ENCODE measurements at places on chromosomes 7 and 10.
A peak's percentile ranks its signal among the peaks of the same experiment; 100 is the strongest.

GRCh38 chr10:102602272-102603045, 41.8 kb upstream of the TRIM8 start:
- no peak for DNase-seq

GRCh38 chr7:121480058-121480457, 84.0 kb upstream of the FAM3C start:
- no peak for DNase-seq

DNA sequence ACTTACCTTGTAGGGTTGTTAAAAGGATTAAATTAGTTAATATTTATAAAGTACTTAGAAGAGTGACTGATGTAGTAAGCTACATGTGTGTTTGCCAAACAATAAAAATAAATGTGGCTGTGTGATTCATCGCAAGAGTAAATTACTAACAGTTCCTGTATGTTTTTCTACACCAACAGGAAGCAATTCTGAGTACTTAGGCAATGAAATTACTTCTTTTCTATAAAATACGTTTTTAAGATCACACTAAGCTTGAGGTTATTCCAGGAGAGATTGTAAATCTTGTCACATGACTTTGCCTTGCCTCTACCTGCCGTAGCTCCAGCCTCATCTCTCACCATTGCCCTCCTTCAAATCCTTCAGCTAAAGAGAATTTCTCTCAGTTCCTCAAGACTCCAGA, 18.1 kb upstream of the GSTK1 start:
- no peak for DNase-seq

- no peak for DNase-seq
These were observed 57.4 kb upstream of the EGFR start for GRCh38 chr7:54961391-54961790.

DNA sequence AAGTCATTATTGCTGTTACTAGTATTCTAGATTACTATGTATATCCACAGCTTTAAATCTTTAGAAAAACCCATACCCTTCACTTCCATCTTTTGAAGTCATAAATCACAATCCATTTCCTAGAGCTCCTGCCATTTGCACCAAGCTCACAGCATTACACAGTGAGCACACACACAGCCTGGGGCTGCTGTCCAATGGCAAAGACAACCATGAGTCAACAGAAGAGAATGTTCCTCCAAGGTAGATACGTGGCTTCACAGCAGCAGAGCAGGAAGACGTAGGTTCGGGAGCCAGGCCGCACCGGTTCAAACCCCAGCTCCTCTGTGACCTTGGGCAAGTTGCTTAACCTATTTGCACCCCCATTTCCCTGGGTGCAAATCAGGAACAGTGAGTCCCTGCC, 234.6 kb downstream of the DIP2C start:
- no peak for DNase-seq

GRCh38 chr7:81128011-81128410, 209.2 kb upstream of the SEMA3C start:
- DNase-seq, result no peak

DNA sequence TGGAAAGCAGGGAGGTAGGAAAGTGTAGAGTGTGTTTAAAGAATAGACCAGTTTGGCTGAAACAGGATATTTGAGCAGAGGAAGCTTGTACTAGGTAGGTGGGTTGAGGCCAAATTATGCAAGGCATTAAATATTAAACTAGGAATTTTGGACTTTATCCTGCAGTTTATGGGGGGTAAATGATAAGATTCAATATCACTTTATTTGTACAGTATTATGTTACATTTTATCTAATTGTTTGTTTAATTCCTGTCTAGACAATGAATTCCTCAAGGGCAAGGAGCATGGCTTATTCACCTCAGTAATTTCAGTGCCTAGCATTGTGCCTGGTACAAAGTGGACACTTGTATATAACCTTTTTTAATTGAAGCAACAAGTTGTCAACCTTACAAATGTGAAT, 125.9 kb downstream of the CFTR start:
- no peak for DNase-seq

- no peak for DNase-seq
These were observed 163.8 kb upstream of the KLF6 start for GRCh38 chr10:3948843-3949242.

DNA sequence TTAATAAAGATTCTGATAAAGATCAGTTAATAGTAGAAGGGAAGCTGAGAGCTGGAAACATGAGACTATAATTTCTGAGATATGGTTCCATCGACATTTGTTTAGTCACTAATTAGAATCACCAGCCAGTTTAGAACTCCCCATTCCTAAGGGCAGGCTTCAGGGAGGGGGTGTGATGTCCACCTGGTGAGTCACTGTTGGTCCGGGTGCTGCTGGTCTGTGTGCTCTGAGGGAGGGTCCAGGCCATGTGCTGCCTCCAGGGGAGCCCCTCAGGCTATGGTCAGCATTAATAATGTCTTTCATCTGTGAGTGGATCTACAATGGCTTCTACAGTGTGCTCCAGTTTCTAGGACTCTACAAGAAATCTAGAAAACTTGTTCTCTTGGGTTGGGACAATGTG, 115.8 kb downstream of the ADAM12 start:
- no peak for DNase-seq

DNA sequence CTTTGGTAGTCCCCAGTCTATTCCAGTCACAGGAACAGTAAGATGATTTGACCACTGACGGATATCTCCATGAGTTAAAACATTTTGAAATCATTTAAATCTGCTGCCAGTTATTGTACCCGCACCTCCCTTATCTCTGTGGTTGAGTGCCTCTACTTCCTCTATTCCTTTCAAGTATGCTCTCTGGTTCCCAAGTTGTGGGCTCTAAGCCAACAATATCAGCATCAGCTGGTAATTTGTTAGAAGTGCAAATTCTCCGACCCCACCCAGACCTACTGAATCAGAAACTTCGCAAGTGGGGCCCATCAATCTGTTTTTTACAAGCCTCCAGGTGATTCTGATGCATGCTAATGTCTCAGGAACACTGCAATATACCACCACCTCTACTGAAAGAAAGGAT, 235.5 kb downstream of the CCSER2 start:
- DNase-seq, result no peak

DNA sequence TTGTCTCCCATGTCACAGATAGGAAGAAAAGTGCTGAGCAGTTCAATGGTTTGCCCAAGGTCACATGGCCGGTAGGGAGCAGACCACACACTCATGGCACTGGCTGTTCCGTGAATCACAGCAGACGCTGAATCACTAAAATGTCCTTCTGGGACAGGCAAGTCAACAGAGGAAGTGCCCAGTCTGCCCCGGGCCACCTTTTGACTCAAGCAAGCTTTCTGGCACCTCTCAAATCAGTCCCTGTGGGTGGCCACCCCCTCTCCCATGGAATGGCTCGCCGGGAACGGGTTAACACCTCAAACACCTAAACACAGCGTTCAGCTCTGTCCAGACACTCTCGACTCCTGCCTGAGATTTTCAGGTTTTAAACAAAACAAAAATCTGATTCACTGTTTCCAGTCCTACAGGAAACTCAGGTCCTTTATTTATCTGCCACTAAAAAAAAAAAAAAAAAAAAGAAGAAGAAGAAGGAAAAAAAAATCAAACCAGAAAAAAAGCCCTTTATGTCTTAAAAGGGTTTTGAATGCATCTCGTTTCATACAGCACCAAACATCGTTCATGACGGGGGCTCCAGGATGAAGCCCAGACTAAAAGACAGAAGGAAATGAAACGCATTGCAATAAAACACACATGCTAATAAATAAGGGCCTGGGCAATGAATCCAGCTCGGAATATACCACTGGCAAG, 15.5 kb downstream of the CARD11 start:
- no peak for DNase-seq

DNA sequence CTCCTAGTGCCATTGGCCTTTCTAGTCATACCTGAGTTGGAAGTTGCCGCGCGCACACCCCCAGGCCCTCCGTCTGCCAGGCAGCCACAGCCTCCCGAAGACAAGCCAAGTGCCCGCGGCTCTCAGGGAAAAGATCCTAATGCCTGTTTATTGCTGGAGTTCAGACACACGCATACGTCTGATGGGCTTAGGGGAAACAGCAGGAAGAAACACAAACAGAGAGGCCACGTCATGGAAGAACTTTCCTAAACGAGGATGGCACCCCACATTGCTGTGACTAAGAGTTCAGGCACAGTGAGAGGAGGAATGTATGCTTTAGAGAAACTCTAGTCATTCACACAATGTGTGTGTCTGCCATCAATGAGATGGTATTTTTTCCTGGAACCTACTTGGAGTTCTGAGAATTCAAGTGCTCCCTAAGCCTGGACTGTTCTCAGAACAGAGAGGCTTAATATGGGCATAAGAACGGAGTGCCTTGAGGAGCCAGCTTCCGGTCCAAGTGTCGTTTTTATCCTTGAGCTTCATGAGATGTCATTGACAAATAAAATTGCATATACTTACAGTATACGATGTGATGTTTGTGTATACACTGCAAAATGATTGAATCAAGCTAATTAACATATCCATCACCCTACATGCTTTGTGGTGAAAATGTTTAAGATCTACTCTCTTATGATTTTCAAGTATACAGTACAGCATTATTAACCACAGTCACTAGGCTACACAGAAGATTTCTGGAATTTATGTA, 11.6 kb upstream of the RBP3 start:
- no peak for DNase-seq

- no peak for DNase-seq
These were observed 163.6 kb downstream of the GNAI1 start for GRCh38 chr7:80298201-80298600.

DNA sequence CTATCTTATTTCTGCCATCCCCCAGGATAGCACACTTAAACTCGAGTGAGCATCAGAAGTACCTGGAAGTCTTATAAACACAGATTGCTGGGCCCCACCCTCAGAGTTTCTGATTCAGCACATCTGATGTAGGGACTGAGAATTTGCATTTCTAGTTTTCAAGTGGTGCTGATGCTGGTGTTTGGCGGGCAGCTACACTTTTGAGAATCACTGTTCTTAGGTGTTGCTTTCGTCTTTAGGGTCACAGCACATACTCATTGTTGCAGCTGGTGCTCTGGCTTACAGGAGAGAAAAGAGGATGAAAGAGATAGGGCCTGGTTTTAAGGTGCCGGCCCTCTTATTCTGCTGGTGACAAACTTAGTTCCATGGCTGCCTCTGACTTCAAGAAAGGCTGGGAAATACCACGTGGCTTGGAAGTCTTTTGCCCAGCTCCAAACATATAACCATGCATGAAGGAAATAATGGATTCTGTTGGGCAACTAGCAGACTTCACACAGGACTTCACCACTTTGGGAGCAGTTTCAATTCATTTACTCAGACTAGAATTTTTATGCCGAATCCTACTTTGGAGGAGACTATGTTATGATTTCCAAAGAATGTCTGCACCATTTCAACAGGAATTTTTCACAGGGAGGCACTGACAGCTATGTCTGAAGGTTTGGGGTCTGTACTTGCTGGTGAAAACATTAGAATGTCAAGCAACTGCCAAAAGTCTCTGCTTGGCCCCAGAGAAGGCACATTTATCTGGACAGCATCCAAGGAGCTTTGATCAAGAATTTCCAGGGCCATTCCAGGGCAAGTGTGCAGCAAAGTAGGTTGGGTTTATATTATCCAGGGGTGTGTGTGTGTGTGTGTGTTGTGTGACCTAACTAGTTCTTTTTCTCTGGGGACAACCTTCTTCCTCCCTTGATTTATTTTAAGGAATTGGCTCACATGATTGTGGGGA, 6.9 kb upstream of the MINDY4 start:
- DNase-seq, result no peak

GRCh38 chr7:130337410-130337971, 7.1 kb upstream of the CPA5 start:
- DNase-seq, result no peak

DNA sequence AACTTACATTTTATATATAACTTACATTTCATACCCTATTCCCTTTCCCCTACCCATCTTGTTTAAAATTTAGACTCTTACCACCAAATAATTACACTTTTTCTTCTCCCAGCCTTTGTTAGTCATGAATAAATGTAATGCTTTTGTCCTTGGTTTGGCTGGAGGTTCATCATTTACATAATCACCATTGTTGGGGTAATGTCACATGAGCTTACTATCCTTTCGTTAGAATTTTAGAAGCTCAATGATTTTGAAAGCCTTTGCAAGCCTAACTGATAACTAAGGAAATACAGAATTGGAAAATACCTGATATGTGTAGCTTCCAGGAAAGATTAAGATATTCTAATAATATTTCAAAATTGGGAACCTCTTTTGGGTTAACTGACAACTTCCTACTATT, 171.7 kb downstream of the PLXDC2 start:
- no peak for DNase-seq

DNA sequence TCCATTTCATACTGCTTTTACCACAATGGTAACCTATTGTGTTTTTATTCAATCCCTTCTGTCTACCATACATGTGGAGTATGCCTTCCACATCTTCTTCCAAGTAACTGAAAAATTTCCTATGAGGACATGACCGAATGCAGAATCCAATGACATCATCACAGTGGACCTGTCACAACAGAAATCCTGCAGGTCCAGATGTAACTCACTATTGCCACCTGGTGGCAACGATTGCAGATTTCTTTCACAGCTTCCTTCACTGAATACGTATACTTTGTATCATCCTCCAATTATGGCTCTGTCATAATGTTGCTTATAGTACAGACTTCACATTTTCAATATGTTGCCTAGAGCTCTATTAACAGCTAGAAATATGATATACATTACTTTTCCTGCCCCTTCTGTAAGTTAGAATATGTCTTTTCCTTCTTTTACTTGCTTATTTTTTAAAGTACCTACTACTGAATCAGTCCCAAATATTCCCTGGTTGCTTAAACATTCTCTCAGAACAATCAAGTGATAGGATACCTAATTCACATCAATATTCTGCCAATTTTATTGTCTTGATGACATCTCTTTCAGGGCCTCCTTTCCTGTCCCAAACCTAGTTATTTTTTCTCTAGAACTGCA, 45.4 kb downstream of the SLC13A1 start:
- peak; percentile 3 for DNase-seq

GRCh38 chr7:53531-53930, 138.8 kb upstream of the FAM20C start:
- DNase-seq, result no peak

- DNase-seq, result no peak
These were observed 19.9 kb upstream of the IFIT1B start for GRCh38 chr10:89357975-89358374.

GRCh38 chr10:76397181-76398042, 966.0 kb downstream of the LRMDA start:
- no peak for DNase-seq

- peak; percentile 3 for DNase-seq
These were observed 286 bp downstream of the SP8 start for GRCh38 chr7:20786421-20786778.

GRCh38 chr10:132039371-132039770, 26.4 kb upstream of the JAKMIP3 start:
- DNase-seq, result no peak

All from NCI-H510A (cell line).